Activated gamma-delta T cell treated with anti-CD3 and anti-CD28 coated beads, Interleukin-2, amount 50 U/mL, for 16 hours (primary cell): ENCODE measurements at places on chromosomes 12 and 14.

DNA sequence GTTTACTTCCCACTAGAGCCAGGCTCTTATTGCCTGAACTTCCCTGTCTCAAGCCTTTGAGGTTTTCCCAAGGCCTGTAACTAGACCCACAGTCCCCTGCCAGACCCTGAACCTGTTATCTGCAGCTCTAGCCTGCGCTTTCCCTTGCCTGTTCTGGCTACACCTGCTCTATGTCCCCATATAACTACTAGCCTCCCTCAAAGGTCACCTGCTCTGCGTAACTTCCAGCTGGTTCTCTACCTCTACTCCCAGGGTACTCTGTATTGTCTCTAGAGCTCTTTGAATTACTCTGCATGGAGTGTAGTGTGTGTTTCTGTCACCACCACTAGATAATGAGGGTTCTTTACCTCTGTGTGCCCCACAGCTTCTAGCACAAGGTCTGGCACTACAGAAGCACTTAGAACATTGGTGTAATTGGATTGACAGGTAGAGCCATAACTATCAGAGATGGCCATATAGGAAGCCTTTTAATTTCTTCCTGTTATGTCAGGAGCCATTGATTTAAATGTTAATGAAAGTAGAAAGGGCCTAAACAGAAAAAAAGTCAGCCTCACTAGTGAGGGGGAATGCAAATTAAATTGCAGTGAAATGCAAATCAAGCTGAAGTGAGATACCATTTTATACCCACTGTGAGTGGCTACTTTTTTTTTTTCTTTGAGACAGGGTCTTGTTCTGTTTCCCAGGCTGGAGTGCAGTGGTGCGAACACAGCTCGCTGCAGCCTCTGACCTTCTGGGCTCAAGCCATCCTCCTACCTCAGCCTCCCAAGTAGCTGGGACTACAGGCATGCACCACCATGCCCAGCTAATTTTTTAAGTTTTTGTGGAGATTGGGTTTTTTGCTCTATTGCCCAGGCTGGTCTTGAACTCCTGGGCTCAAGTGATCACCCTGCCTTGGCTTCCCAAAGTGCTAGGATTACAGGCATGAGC, 47.8 kb downstream of the EID3 start:
- no peak for DNase-seq

DNA sequence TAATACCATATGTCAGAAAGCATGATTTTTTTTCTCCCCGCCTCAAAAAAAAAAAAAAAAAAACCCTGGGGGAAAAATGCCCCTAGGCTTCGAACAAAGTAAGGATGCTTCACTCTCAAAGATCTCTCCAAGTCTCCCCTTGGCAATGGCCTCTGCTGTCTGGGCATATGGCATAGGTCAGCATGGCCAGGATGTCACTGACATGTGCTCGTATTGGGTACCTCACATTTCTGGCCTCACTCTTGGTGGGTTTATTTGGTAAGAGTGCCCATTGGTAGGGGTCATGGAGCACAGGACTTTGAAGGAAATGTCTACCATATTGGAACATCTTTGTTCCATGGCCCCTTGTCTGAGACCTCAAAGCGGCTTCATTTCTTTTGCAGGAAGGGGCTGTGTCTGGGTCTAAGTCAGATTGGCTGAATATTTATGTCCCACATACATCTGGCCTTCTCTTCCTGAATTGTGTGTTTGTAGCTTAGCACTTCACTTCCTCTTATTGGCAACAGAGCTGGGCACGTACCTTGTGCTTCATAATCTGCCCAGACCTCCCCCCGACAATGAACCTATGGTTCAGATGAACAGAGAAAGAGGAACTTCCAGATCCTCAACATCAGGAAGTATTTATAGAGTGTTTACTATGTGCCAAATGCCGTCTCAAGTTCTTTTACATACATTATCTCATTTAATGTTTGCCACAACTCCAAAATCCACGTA, 36.3 kb upstream of the OAS1 start:
- no peak for DNase-seq

DNA sequence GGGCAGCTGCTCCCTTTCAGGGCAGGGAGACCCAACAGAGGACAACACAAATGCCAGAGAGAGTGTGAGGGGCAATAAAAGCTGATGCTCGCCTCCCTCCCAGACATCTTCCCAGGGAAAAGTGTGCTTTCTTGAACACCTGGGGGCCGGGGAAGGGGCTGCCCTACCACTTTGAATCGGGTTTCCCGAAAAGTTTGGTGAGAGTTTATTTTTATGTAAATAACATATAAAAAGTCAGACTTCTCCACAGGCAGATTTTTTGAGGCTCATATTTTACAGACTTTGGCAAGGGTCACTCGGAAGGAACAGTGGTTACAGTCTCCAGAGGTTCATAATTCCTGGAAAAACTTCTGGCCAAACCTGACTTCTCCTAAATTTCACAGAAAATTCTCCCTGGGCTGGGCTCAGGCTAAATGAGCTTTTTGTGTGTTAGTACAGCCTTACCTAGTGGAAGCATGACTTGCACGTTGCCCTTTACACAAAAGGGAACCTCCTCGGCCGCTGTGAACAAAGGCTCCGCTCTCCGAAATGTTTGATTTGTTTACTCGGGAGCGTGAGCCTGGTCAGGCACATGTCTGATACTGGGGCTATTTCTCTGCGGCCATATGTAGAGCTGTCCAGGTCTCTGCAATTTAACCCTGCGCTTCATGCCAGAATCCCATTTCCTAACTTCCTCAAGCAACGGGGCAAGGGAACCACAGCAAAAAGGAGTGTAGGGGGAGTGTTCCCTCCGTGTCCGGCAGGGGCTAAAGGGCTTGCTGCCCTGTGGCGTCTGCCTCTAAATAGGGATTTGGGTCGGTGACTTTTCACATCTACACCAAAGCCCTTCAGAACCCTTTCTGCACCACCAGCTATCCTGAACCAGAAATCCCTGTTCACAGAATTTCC, 3.4 kb downstream of the RTL1 start:
- DNase-seq = no peak

GRCh38 chr12:19967431-19967830, 400.9 kb upstream of the PDE3A start:
- no peak for DNase-seq
